ENCODE measurements at places on chromosomes 3 and 15. TPM values are rescaled to one million over a fixed set of nuclear protein-coding genes. Genes with fewer than 3 reads are reported as not detected.

- H3K4me3 ChIP-seq = no peak overlapping the region
- no peaks in the 10 kb centered on the region for H3K36me3 ChIP-seq
- H3K4me1 ChIP-seq = peaks cover 32% of the 10 kb centered on the region
- H3K27me3 ChIP-seq = peaks cover 2% of the 10 kb centered on the region
- no peak for DNase-seq
Measured at GRCh38 chr15:93239591-93239990, 150.6 kb upstream of the RGMA start.

GRCh38 chr15:88375234-88375927, 91.8 kb downstream of the MRPL46 start:
- peaks cover 15% of the 10 kb centered on the region for H3K27me3 ChIP-seq
- no peak overlapping the region for H3K4me3 ChIP-seq
- H3K36me3 ChIP-seq = no peaks in the 10 kb centered on the region
- no peak overlapping the region for H3K27ac ChIP-seq
- no peak for DNase-seq

- peaks cover 9% of the 10 kb centered on the region for H3K36me3 ChIP-seq
- no peaks in the 10 kb centered on the region for H3K27me3 ChIP-seq
- H3K27ac ChIP-seq = no peak overlapping the region
- peaks cover 17% of the 10 kb centered on the region for H3K4me1 ChIP-seq
- no peak overlapping the region for H3K4me3 ChIP-seq
Measured at GRCh38 chr15:91429973-91430372, 329.9 kb downstream of the SV2B start.

DNA sequence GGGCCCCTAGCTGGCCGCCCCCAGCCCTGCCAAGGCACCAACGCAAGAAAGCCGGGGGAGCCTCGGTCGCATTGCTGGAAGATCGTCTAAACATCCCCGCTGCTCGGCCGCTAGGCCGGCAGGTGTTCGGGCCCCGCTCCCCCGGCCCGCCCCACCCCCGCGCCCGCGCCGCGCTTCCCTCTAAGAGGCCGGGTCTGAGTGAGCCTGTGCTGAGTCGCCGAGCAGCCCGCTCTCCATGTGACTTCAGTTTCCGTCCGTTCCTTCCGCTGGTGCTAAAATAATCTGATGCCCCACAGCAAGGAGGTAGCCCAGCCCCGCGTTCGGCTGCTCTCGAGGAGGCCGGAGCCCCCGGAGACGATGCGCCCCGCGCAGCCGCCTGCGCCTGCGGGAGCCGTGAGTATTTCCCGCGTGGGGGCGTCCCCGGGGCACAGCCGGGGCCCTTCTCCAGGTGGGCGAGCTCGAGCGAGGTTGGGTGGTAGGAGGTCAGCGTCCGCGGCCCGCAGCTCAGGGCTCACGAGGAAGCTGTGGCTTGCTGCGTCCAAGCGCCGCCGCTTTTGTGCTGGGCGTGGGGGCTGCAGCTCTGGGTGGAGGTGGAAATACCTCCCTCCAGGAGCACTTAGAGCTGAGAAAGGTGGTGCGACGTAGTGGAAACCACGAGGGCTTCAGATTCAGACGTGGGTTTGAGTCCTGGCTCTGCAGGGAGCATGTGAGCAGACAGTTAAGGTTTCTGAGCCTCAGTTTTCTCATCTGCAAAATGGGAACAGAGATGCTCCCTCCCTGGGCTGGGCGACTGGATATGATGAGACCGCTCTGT, at the start of gene NRROS:
Gene NRROS (plus strand): TSS at position 212 of the 814 bp plus-strand sequence. CDS start 14,846 bp downstream, outside the sequence.
- H3K27ac ChIP-seq = peak within 1 kb of the TSS; percentile 57
- H3K4me1 ChIP-seq = peaks cover 32% of the 10 kb centered on the region
- H3K36me3 ChIP-seq = no peaks in the 10 kb centered on the region
- H3K27me3 ChIP-seq = peaks cover 23% of the 10 kb centered on the region
- peak; percentile 62 for DNase-seq

DNA sequence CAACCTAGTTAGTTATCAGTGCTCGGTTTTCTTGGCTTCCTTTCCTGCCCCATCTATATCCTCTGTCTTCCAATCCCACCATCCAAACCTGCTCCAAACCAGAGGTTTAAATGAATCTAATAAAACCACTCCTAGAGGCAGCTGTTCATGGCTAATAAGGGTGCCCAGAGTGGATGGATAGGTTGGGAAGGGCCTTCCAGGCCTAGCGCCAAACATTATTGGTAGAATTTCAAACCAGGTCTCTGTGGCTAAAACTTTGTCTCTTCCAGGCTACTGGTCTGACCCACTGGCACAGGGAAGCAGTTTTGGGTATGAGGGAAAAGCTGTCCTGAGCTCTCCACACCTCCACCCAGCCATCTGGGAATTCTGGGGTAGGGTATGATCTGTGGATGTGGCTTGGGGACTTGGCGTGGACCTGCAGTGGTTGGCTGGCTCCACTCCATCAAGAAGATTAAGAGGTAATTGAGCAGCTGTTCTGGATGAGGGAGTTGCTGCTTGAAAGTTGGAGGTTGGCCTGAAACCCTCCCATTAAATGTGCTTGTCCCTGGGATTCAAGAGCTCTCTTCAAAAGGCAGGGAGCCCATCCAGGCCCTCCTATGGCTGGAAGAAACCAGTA, 29.3 kb upstream of the INSYN1 start:
- H3K4me3 ChIP-seq = no peak overlapping the region
- H3K27me3 ChIP-seq = no peaks in the 10 kb centered on the region
- no peaks in the 10 kb centered on the region for H3K36me3 ChIP-seq
- no peak overlapping the region for H3K27ac ChIP-seq
- DNase-seq = no peak

- no peaks in the 10 kb centered on the region for H3K27me3 ChIP-seq
- H3K27ac ChIP-seq = no peak overlapping the region
Measured at GRCh38 chr3:12273045-12273695, 15.7 kb upstream of the PPARG start.

DNA sequence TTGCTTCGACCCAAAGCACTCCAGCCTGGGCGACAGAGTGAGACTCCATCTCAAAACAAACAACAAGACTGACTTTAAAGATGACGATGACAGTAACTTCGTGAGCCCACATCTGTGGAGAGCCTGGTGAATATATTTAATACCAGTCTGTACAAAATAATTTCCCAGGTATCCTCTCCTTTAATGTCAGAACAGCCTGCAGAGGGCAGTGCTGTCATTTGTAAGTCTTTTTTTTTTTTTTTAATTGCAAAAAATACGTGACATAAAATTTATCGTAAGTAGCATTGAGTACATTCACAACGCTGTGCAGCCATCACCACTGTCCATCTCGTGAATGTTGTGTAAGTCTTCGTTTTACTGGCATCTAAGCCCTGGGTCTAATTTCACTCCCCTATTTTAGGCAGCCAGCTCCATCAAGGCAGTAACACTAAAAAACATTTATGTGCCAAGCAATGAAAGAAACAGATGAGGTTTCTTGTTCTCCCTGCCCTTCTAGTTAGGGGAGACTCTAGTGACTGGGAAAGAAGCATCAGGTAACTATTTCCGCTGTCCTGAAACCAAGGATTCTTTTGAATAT, 1.4 kb downstream of the HTD2 start:
- H3K4me3 ChIP-seq = peak overlapping the region; percentile 95
- no peak for DNase-seq
- no peak overlapping the region for H3K27ac ChIP-seq
- H3K36me3 ChIP-seq = peaks cover 22% of the 10 kb centered on the region
- H3K27me3 ChIP-seq = peaks cover 4% of the 10 kb centered on the region

DNA sequence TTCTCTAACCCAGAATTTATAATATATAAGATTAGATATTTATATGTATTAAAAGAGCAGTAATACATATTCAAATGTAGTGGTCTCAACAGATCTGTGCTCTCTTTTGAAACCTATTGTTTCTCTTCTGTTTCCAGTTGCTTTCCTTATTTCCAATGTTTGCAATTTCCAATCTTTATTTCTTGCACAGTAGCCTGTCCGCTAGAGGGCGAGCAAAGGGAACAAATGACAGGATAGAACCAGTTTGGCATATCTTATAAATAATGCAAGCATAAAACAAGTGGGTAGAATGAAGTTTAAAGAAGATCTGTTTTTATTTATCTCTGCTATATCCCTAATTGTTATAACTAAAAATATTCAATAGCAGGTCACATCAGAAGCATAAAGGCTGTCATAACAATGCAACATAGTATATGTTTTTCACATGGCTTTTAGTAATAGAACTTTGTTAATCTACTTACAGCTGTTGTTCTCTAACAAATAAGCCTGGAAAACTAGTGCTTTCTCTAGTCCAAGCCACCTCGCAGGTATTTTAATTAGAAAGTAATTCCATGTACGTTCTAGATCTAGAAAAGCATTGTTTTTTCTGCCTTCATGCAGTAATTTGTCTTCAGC, 15.1 kb upstream of the TCAIM start:
- DNase-seq = peak; percentile 57
- H3K27ac ChIP-seq = no peak overlapping the region
- H3K4me3 ChIP-seq = no peak overlapping the region

- H3K27me3 ChIP-seq = peaks cover 3% of the 10 kb centered on the region
- no peaks in the 10 kb centered on the region for H3K36me3 ChIP-seq
- H3K4me1 ChIP-seq = peaks cover 6% of the 10 kb centered on the region
- H3K27ac ChIP-seq = no peak overlapping the region
- H3K4me3 ChIP-seq = no peak overlapping the region
Measured at GRCh38 chr3:85560088-85560785, 601.4 kb downstream of the CADM2 start.

DNA sequence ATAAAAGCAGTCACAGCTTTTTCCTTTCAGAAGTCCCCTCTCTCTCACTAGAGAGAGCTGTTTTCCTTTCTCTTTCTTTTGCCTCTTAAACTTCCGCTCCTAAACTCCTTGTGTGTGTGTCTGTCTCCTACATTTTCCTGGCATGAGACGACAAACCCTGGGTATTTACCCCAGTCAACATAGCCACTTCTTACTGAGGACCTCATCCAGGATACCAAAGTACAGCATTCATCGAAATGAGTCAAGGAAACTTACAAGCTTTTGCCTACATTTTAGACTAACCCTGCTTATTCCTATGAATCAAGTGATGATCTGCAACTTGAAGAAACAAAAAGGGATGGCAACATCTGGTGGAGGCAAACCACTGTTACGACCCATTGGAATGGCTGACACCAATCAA, 16.7 kb downstream of the PATL2 start:
- no peaks in the 10 kb centered on the region for H3K4me1 ChIP-seq
- no peak overlapping the region for H3K27ac ChIP-seq
- no peaks in the 10 kb centered on the region for H3K36me3 ChIP-seq
- H3K27me3 ChIP-seq = peaks cover 4% of the 10 kb centered on the region
- DNase-seq = no peak

DNA sequence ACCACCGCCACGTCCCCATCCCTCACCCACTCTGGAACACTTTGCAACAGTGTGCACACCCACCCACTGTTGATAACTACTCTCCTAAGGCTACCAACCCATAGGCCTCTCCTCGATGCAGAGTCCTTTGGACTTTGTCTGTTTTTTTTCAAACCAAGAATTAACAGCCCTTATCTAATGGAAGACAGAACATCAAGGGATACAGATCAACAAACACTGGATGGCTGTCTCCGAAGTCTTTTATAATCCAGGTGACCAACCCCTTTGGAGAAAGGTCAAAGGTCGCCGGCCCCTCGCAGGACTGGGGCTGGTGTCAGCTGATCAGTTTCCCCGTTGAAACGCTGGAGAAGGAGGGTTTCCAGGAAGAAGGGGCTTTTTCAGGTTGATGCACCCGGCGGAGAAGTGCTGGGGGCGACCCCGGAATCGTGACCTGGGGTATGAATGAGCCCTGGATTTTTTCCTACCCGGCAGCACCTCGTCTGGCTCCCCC, 532 bp downstream of the B4GALT4 start:
- DNase-seq = peak; percentile 45
- H3K4me1 ChIP-seq = peaks cover 13% of the 10 kb centered on the region
- no peaks in the 10 kb centered on the region for H3K27me3 ChIP-seq
- H3K4me3 ChIP-seq = peak overlapping the region; percentile 85

GRCh38 chr3:87478716-87479115, 202.3 kb upstream of the POU1F1 start:
- no peaks in the 10 kb centered on the region for H3K4me1 ChIP-seq
- no peak overlapping the region for H3K4me3 ChIP-seq
- DNase-seq = no peak
- no peak overlapping the region for H3K27ac ChIP-seq
- H3K27me3 ChIP-seq = no peaks in the 10 kb centered on the region

- no peak overlapping the region for H3K4me3 ChIP-seq
- no peaks in the 10 kb centered on the region for H3K27me3 ChIP-seq
- H3K27ac ChIP-seq = no peak overlapping the region
- DNase-seq = no peak
Measured at GRCh38 chr3:89699229-89699628, 591.8 kb downstream of the EPHA3 start.

DNA sequence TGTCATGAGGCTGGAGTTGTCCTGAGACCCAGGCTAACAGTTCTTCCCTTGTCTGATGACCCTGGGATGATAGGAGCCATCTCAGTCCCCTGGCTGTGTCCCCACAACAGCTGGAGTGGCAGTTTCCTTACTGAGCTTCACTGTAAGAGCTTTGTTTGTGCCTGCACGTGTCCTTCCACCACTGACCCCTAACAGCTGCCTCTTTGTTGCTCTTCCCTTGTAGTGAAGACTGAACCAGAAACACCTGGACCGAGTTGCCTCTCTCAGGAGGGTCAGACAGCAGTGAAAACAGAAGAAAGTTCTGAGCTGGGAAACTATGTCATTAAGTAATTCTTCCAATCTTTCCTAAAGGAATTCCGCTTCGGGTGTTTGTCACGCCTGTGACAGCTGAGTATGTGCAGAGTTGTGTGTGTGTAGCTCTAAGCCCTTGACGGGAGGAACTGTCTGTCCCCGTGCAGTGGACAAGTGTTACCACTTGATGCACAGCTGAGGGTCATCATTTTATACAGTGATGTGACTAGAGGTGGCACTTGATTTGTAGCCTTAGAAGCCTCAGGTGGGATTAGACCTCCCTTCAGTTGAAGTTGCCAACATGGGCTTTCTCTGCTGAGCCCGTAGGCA, 25.0 kb downstream of the MAP6D1 start:
- H3K4me3 ChIP-seq = no peak overlapping the region
- H3K27ac ChIP-seq = no peak overlapping the region
- no peaks in the 10 kb centered on the region for H3K27me3 ChIP-seq
- H3K36me3 ChIP-seq = peaks cover 75% of the 10 kb centered on the region
- H3K4me1 ChIP-seq = no peaks in the 10 kb centered on the region

GRCh38 chr3:63116922-63117321, 161.2 kb upstream of the SYNPR start:
- no peaks in the 10 kb centered on the region for H3K4me1 ChIP-seq
- H3K4me3 ChIP-seq = no peak overlapping the region
- H3K27ac ChIP-seq = no peak overlapping the region

Gene PLA2G4B
- total RNA-seq = 7.9 TPM

Gene GP9
- total RNA-seq = not detected

Gene KLHL40
- not detected for total RNA-seq

Gene SST
- not detected for total RNA-seq

Gene SPTBN5
- 2.0 TPM for total RNA-seq

Gene STAC
- 5.6 TPM for total RNA-seq

Gene ISLR
- total RNA-seq = 0.50 TPM

Gene AADACL2
- total RNA-seq = not detected

Gene PIGZ
- 0.55 TPM for total RNA-seq
